HCT116 (cell line): ENCODE measurements at places on chromosomes 3 and 15. TPM values are rescaled to one million over a fixed set of nuclear protein-coding genes. Genes with fewer than 3 reads are reported as not detected.

The ACAD9 gene
- total RNA-seq, result 55.8 TPM

The EPHB1 gene
- 0.86 TPM for total RNA-seq

The GREM1 gene
- 0.66 TPM for total RNA-seq

The MASP1 gene
- total RNA-seq, result not detected

The ZNF774 gene
- 4.0 TPM for total RNA-seq

The MYRIP gene
- 0.44 TPM for total RNA-seq

The CFAP91 gene
- total RNA-seq, result 0.96 TPM

The FBXO40 gene
- total RNA-seq, result not detected

The ATP13A5 gene
- total RNA-seq, result not detected
